Mammary epithelial cell (primary cell): ENCODE measurements at places on chromosomes 4 and X. TPM values are rescaled to one million over a fixed set of nuclear protein-coding genes. Genes with fewer than 3 reads are reported as not detected.

DNA sequence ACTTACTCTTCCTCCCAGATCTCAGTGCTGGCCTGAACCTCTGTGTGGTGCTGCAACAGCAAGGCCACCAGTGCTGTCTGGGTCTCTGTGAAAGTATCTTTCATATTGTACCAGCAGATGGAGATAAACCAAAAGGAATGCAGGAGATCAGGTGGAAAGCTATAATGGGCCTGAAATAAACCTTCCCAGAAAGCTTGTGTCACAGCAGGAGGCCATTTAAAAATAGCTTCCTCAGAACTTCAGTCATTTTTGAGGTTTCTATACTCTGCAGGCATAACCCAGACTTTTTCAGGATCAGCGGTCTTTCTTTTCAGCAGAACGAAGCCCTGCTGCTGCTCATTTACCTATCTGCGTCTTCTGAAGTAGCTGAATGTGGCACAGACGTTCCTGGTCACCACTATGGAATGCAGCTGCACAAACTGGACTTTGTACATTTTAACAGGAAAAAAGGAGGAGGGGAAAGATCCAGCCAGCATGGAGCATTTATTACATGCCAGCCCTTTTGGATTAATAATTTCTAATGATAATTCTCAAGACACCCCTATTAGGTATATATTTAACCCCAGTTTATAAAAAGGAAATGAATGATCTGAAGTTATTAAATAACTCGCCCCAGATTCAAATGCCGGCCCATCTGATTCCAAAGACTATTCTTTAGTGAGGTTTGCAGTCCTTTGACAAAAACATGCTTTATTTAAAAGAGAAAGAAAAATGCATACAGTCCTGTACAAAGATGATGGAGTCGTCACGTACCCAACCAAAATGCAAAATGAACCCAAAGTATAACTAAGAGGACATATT is 119.7 kb downstream of the NFKB1 start:
- DNase-seq: peak; percentile 71

GRCh38 chr4:74364652-74365491 is at the start of gene EREG:
EREG (plus strand) TSS chr4:74365145; CDS start chr4:74365309, 164 bp downstream.
- DNase-seq: peak; percentile 51

DNA sequence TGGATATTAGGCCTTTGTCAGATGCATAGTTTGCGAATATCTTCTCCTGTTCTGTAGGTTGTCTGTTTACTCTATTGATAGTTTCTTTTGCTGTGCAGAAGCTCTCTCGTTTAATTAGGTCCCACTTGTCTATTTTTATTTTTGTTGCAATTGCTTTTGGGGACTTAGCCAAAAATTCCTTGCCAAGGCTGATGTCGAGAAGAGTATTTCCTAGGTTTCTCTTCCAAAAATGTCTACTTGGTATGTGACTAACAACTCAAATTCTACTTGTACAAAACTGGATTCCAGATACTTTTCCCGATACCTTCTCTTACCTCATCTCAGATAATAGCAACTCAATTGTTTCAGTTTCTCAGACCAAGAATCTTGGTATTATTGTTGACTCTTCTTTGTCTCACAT is 142.4 kb upstream of the GLRA2 start:
- DNase-seq: no peak

GRCh38 chr4:103075894-103076746 is 441 bp downstream of the SLC9B2 start:
- peak; percentile 67 for DNase-seq

DNA sequence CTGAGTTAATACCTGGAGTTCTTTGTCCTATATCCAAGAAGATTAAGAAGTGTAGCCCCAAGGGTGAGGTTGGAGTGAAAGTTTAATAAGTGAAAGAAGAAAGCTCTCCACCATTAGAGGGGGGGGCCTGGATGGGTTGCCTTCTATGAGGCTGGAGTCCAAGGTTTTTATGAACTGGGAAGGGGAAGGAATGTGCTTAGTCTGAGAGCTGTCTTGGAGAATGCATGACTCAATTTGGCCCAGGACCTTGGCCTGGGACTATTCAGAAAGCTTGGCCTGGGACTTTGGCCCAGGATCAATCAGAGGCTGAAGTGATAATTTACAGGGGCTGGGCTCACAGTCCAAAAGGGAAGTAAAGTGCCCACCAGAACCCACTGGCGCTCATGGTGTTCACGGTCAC is 1049.0 kb upstream of the GRIA3 start:
- DNase-seq: no peak

Gene IGFBP7
- 159 TPM for polyA plus RNA-seq

Gene MND1
- polyA plus RNA-seq: 4.5 TPM

- DNase-seq: peak; percentile 39
Observed at GRCh38 chr4:84965553-84966381, 723 bp downstream of the WDFY3 start.

GRCh38 chrX:103330681-103331288 is 746 bp downstream of the TCEAL7 start:
- no peak for DNase-seq

GRCh38 chrX:147174591-147174990 is 360.0 kb upstream of the CXorf51A start:
- no peak for DNase-seq

Gene CCDC120
- 12.6 TPM for polyA plus RNA-seq

DNA sequence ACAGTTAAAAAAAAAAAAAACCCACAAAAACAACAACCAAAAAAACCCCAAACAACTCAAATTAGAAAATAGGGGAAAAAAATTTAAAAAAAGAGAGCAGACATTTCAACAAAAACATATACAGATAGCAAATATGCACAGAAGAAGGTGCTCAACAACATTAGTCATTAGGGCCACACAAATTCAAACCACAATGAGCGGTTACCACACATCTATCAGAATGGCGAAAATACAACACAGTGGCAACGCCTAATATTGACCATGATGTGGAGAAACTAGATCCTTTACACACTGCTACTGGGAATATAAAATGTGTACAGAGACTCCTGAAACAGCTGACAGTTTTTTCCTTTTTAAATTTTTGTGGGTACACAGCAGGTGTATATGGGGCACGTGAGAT is 19.4 kb downstream of the LYAR start:
- DNase-seq: peak; percentile 47

DNA sequence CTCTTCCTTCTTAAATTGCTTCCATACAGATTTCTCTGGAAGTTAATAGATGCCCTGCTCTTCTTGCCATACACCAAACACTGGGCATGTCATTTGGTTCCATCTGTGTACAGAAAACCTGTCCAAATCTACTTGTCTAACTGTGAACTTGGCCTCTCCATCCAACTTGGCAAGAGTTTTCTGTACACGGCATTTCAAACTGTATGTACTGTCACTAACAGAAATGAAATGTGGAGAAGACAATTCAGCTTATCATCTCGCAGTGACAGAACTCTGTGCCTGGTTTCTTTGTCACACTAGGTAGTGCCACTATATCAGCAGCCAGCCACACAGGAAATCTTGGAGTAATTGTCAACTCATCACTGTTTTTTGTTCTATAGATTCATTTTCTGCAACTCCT is 58.2 kb downstream of the CXXC4 start:
- no peak for DNase-seq

GRCh38 chrX:111262086-111262485 is 8.2 kb downstream of the CAPN6 start:
- DNase-seq: no peak

DNA sequence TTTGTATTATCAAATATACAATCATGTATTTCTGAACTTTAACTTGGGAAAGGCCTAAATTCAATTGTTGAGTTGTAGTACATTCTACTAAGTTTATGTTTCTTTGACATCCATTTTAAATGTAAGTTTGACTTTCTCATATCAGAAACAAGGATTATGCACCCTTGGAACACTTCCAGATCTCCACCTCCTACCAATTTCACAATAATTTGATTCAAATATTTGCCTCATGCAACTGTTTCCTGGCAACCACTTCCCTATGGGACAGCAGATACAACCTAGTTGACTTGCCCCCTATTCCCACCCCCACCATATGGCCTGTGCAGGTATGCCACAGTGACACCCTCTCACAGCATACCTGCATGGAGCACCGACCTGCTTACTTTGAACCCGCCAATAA is 506.4 kb upstream of the PABPC4L start:
- DNase-seq: no peak

- DNase-seq: no peak
Observed at GRCh38 chrX:120499301-120500072, 30.4 kb upstream of the LAMP2 start.

DNA sequence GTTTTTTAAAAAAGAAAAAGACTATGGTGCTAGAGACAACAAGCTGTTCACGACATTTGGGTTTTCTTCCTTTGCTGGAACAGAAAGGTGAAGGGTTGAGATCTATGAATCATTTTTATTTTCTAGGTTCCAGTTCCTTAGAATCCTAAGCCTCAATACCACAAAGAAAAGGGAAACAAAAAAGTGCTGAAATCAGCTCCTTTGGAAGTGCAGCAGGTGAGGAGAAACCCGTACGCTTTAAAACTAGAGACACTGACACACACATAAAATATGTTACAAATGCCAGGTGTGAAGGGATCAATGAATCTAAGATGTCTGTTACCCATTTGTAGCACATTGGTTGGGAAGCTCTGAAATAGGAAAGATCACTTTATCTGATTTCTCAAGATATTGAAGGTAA is 125.2 kb downstream of the AREG start:
- DNase-seq: no peak

Gene CEP44
- 3.5 TPM for polyA plus RNA-seq

Gene ASB9
- polyA plus RNA-seq: 2.9 TPM

DNA sequence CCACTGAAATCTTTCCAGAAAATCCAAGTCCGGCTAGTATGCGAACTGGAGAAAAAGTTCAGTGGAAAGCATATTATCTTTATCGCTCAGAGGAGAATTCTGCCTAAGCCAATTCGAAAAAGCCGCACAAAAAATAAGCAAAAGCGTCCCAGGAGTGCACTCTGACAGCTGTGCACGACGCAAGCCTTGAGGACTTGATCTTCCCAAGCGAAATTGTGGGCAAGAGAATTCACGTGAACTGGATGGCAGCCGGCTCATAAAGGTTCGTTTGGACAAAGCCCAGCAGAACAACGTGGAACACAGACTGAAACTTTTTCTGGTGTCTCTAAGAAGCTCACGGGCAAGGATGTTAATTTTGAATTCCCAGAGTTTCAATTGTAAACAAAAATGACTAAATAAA is 34.4 kb downstream of the STX18 start:
- no peak for DNase-seq

DNA sequence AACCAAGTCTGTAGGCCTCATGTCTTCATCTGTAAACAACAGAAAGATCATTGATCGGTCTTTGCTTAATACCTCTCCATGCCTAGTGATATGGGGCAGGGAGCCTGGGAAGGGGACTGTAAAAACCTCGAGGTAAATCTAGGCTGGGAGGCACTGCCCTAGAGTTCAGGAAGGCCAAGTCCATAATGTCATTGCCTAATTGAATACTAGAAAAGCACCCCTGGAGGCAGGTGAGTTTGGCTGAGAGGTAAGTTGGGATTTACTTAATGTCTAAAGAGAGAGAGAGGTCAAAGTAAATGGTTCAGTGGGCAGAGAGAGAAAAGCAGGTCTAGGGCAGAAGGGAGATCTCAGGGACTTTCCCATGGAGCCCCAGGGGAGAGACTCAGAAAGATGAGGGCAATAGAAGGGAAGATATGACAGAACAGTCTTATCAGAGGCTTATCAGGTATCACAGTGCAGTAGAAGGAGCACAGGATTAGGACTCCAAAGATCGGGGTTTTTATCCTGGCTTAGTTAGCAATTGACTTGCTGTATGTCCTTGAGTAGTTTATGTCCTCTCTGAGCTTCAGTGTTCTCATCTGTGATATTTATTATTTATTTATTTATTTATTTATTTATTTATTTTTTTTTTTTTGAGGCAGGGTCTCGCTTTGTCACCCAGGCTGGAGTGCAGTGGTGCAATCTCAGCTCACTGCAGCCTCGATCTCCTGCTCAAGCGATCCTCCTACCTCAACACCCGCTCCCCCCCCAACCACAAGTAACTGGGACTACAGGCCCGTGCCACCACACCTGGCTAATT is 85.2 kb downstream of the SLC16A2 start:
- peak; percentile 2 for DNase-seq

- no peak for DNase-seq
Observed at GRCh38 chr4:53889326-53890055, 174.9 kb downstream of the CHIC2 start.

Gene CDX4
- not detected for polyA plus RNA-seq

- peak; percentile 12 for DNase-seq
Observed at GRCh38 chr4:24482871-24483270, 101.5 kb downstream of the DHX15 start.

DNA sequence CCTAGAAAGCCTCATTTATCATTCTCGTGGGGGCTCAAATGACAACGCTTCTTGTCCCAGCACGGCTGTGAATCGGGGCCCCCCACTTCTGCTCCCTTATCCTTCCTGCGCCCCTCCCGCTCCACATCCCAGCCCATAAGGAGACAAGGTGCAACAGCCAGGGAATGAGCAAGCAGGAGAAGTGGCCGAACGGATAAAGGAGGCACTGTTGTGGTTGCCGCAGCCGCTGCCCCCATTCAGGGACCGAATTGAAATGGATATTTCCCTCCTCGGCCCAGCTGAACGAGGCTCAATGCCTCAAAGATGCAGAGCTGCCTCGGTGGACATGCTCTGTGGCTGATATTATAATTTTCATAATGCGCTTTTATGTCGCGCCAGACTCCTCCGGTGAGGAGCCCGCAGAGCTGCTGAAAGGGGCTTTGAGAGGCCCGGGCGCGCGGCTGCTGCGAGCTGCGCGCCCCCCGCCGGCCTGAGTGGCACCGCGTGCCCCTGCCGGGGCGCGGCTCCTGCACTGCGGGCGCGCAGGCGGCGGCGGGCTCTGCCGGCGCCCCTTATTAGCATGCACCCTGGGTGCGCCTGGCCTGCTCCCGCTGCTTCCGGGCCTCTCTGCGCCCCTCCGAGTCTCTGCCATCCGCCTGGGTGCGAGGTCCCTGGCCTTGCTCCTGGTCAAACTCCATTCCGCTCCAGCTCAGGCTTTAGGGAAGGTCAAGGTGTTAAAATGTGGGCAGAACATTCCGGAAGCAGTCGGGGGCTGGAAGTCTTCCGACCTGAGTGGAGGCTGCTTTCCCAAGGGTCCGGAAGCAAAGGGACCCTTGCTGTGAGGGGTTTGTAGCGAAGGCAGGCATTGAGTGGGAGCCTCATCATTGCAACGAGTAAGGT is 68.2 kb upstream of the TMEM33 start:
- no peak for DNase-seq

Gene SLC6A14
- 0.08 TPM for polyA plus RNA-seq

GRCh38 chrX:29490606-29491005 is 724.8 kb upstream of the MAGEB2 start:
- no peak for DNase-seq

DNA sequence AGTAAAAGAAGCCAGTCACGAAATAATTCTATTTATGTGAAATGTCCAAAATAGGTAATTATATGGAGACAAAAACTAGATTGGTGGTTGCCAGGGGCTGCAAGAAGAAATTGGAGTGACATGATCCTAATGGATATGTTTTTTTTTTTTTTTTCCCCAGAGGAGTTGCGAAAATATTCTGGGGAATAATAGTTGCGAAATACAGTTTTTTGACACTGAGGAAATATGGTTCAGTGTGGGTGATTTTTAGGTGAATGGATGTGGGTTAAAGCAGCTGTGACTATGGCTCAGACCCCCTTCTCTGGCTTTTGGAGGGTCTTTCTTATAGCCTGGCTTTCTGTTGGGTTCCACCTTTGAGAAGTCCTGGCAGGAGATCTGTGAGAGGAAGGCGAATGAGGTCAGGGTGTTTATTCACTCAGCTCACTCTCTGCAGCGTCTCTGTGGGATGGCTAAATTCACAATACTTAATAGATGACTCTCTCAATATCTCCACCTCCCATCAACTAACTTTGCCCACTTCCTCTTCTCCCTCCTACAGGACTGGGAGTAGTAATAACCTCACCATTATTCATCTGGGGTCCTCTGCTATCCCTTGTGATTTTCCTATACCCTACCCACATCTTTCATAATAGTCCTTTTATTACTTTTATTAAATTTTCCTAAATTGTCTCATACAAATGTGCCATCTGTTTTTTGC is 15.3 kb upstream of the RAB9B start:
- peak; percentile 84 for DNase-seq

Gene ASMT
- polyA plus RNA-seq: not detected

Gene POF1B
- polyA plus RNA-seq: 1.3 TPM
